ENCODE measurements at places on chromosomes 6 and 20. TPM values are rescaled to one million over a fixed set of nuclear protein-coding genes. Genes with fewer than 3 reads are reported as not detected.

- DNase-seq = no peak
Observed at GRCh38 chr20:23609486-23610109, 3.9 kb upstream of the CST9 start.

GRCh38 chr6:116409756-116410155 is 39.0 kb downstream of the DSE start:
- DNase-seq = no peak

DNA sequence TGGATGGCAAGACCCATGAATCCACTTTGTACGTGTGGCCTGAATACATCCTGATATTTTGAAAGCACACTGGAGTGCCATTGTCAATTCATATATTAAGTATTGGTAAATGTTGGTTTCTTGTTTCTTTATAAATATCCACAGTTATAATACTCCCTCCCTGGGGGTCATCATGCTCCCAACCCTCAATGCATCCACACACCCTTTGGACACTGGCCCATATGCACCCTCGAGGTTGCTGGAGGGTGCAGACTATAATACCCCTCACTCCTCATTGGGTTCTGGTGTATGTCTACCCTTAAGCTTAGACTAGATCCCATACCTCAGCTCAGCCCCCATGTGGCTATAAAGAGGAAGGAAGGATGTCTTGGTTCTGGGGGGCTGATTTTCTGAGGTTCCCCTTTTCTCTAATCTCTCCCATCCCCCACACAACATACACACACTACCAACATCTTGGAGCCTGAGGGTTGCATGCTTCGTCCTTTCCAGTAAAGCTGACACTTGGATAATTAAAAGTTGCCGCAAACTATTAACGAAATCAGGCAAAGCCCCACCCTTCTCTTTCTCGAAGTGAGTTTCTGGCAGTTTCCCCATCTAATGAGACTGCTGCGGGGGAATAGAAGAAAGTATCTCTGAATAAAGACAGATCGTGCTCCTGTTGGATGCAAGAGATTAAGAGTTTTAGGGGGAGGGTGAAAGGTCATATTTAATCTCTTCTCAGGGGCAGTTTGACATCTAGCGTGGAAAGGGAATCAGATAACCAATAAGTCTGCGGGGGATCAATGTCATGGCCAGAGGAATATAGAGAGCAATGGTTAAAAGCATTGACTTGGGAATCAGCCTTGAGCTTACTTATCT is 7.4 kb downstream of the PIM1 start:
- DNase-seq = no peak

- no peak for DNase-seq
Observed at GRCh38 chr6:122709922-122710512, 69.5 kb upstream of the FABP7 start.

GRCh38 chr20:61295682-61296628 is 43.9 kb downstream of the CDH4 start:
- DNase-seq = no peak

Gene NKX2-4
- total RNA-seq = not detected

DNA sequence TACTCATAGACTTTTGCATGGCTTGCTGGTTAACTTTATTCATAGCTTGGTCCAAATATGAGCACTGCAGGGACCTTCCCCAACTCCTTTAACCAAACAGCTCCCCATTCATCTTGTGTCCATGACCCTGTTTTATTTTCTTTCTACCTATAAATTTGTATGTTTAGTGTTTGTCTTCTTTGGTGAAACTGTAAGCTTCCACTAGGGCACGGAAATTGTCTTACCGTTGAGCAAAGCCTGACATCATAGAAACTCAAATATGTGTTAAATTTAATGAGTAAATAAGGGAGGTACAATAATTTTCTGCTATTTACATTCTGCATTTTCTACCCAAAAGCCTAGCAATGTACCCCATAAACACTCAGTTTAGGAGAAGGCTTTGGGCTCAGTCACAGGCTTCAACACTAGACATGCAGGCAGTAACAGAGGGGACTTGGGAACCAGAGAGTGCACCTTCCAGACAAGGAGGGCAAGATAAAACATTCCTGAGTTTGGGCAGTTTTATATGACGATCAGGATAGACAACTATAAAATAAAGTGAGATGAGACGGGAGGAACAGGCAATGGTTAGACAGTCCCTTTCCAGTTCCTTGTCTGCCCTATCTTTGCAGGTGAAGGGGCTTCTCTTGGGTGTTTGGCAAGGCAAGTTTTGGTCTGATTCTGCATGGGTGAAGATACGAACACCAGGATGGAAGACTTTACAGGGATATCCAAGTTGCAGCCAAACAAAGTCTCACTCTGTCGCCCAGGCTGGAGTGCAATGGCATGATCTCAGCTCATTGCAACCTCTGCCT is 46.2 kb upstream of the ZNF217 start:
- DNase-seq = no peak

Gene RBBP9
- 18.1 TPM for total RNA-seq

GRCh38 chr6:108531332-108531731 is 29.4 kb upstream of the FOXO3 start:
- DNase-seq = no peak

DNA sequence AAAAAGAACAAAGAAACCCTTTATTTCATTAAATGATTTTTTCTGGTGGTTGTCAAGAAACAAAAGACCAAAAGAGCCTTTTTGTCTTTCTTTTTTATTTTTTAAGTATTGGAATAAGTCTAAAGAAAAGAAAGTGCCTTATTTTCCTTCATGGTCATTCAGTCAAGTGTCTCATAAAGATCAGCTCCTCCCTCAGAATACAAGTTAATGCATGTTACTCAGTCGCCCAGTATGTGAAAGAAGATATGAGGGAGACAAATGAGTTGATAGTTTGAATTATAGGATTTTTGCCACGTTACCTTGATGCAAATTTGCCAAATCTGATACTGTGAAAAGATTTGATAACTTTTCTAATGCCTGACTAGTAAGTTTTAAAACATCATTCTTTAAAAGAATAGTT is 157.2 kb downstream of the QKI start:
- no peak for DNase-seq

Gene DEFB132
- not detected for total RNA-seq

DNA sequence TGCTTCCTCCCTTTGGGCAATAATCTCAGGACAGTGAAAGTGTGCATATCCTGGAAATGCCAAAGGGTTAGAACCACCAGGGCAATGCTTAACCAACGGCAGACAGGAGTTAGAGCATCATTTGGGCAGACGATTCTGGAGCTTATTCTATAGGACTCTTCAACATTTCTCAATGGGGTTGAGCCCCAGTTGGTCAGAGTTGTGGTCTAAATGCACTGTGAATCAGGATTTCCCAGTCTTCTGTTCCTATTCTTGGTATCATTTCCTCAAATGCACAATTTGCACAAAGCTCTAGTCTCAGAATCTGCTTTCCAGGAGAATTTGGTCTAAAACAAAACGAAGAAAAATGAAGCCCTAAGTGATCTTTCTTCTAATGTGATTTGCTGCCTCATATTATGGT is 389.6 kb upstream of the JAG1 start:
- DNase-seq = no peak

Gene C20orf202
- total RNA-seq = not detected

Gene PRDM13
- 0.07 TPM for total RNA-seq

DNA sequence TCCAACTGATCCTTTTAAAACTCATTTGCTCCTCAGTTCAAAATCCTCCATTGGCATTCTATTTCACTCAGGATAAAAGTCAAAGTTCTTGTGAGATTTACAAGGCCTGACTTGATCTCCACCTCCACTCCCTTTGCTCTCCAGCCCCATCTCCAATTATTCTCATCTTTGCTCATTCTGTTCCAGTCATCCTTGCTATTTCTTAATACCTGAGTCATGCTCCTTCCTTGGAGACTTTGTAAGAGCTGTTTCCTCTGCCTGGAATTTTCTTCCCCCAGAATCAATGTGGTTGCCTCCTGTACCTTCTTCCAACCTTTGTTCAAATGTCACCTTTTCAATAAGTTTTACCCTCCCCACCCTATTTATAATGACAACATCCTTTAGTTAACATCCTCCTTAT is 373.5 kb downstream of the HTR1B start:
- DNase-seq = no peak

Data from CD8-positive, alpha-beta memory T cell (primary cell).